ENCODE measurements at places on chromosomes 5 and 9.

GRCh38 chr9:75081632-75082031 is 6.3 kb downstream of the NMRK1 start:
- no peak for DNase-seq

DNA sequence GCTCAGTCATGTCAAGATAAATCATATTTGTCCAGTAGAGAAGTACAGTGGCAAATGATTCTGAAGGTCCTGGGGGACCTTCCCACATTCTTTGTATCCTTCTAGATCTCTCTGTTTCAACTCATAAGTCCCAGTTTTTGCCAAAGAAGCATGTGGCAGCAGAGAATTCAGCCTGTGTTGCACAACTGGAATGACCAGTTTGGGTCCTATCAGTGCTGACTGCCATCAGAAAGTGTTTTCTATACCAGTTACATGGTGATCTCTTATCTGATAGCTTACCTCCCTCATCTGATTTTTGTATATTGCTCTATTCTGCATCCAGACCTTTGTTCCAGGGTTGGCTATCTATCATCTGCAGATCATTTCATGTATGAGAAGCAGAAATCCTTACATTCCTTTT is 21.7 kb downstream of the GM2A start:
- DNase-seq = no peak

GRCh38 chr5:59021286-59021673 is 438.4 kb downstream of the RAB3C start:
- no peak for DNase-seq

GRCh38 chr5:32299059-32299677 is 13.6 kb downstream of the MTMR12 start:
- no peak for DNase-seq

DNA sequence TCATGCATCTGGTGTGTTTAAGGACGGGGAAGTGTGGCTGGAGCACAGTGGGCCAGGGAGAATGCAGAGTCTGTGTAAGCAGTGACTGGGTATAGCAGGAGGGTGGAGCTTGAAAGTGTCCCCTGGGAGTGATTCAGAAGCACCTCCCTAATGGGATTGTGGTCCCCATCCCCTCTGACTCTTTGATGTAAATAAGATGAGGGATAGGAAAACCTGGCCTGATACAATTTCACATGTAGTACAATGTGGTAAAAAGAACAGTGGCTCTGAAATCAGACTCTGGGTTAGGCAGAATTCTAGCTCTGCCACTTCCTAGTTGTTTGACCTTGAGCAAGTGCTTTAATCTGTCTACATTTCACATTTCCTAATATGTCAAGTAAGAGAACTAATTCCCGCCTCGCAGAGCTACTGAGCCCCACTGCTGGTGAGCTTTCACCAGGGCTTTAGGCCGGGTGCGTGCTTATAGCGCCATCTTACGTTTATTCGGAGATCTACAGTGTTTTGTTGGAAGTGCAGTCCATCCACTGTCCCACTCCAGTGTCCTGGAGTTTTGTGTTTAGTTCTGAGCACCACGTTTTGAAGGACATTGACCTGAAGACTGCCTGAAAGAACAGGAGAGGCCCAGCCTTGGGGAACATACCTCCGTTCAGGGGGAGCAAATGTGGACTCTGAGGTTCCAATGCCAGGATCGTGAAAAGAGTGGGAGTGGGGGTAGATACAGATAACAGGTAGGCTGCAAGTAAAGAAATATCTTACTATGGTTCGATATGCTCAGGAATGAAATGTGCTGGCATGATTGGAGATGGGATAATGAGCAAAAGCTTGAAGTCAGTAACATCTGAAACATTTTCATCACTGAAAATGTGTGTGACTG is 51.2 kb upstream of the TESK1 start:
- DNase-seq = peak; percentile 51

DNA sequence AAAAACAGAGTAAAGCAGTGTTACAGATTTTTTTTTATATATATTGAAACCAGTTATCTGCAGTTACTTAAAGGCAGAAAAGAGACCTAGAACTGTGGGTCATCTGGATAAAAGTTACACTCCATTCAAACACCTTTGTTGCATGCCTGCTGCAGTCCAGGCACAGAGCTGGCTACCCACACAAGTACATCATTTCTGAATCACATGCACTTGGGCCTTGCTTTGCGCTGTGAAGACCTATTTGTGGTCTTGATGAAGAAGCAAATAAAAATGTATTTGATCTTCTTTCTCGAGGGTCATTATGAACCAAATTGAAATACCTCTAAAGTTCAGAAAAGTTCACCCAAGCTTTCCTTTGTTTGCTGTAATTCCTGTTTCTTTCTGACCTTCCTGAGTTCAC is 503.0 kb upstream of the ZNF608 start:
- no peak for DNase-seq

- DNase-seq = no peak
Observed at GRCh38 chr5:168790002-168790635, 211.0 kb upstream of the PANK3 start.

GRCh38 chr9:105066275-105066865 is 138.4 kb upstream of the ABCA1 start:
- no peak for DNase-seq

DNA sequence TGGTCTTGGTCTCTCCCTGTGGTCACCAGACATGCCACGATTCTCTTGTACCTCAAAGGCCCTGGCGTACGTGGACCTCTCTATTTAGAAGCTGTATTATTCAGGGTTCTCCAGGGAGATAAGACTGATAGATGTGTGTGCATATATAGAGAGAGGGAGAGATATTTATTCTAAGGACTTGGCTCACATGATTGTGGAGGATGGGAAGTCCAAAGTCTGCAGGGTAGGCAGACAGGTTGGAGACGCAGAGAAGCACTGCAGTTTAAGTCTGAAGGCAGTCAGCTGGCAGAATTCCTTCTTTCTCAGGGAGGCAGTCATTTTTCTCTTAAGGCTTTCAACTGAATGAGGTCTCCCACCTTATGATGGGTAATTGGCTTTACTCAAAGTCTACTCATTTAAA is 16.3 kb downstream of the C9orf57 start:
- DNase-seq = no peak

GRCh38 chr9:129007035-129007765 is 20.9 kb downstream of the SH3GLB2 start:
- no peak for DNase-seq
